ENCODE measurements at places on chromosomes 3 and 15. TPM values are rescaled to one million over a fixed set of nuclear protein-coding genes. Genes with fewer than 3 reads are reported as not detected.
A peak's percentile ranks its signal among the peaks of the same experiment; 100 is the strongest.

- no peak for DNase-seq
Observed at GRCh38 chr3:38641461-38642110, 7.9 kb downstream of the SCN5A start.

DNA sequence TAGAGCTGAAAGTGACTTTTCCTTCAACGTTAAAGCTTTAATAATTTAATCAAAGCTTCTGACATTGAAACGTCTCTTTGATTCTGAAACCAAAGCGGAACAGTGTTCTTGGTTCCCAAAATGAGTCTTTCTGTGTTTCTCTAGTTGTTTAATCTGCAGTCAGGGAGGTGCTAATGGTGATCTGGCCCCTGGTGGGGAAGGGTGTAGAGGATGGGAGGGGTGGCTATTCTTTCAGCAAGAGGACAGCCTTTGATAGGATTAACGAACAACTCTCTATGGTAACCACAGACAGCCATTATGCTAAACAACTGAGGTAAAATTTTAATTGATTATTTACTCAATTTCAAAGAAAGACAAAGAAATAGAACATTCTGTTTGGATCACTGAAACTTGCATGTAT lies 79.9 kb upstream of the CADPS start:
- no peak for DNase-seq

DNA sequence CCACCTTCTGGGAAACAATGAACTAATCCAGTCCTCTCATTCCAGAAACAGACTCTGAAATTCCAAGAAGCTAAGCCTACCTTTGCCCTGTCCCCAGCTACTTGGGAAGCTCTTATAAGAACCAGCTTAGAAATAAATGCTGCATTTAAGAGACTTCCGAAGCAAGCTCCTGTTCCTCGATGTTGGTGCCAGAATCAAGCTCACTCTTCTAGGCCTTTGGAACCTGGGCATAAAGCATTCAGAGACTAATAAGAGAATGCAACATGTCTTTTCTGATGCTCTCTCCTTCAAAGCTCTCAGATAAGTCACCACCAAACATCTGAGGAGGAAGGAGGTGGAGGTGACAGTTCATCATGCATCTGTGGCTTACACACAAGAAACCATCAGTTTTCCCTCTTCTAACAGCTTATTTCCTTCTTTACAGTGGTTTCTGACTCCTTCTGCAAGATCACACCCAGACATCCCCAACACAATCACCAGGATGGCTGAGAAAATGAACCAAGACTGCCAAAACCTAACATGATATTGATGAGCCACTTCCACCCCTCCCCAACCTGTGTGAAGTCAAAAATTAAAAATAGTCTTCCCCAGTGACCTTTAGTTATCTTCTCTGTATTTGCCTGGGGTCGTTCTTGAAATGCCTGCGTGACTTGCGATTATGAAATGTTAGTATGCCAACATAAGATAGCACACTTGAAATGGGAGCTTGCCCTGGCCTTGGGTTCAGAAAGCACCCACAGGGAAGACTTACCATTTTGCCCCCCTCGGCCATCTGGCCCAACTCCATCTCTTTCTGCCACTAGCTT lies 11.5 kb downstream of the ARHGEF3 start:
- DNase-seq, result peak; percentile 51

DNA sequence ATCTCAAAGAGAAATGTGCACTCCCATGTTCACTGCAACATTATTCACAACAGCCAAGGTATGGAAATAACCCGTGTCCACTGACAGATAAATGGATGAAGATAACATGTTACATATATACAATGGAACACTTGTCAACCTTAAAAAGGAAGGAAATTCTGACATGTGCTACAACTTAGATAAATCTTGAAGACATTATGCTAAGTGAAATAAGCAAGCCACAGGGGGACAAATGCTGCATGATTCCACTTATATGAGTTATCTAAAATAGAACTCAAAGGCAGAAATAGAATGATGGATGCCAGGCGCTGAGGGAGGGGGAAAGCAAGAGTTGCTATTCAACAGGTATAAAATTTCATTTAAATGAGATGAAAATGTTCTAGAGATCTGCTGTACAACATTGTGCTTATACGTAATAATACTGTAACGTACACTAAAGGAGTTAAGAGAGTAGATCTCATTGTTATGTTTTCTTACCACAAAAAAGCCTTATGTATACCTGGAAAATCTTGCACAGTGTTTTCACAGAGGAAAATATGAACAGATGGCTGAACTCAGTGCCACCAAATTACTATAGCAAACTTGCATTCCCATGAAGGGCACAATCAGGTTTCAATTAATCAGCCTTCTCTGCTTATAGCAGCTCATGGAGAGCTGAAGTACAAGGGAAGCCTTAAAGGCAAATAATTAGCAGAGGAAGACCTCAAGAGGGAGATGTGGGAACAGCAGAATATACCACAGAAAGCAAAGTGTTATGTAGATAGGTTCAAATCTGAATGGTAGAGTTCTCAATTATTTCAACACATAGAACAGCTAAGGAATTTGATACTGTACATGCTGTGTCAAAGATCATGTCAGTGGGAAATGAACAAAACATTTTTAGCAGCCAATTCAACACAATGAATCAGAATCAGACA lies 8.1 kb upstream of the VPS39 start:
- DNase-seq, result peak; percentile 10

GRCh38 chr3:72487946-72488737 lies 360.1 kb downstream of the SHQ1 start:
- no peak for DNase-seq

DNA sequence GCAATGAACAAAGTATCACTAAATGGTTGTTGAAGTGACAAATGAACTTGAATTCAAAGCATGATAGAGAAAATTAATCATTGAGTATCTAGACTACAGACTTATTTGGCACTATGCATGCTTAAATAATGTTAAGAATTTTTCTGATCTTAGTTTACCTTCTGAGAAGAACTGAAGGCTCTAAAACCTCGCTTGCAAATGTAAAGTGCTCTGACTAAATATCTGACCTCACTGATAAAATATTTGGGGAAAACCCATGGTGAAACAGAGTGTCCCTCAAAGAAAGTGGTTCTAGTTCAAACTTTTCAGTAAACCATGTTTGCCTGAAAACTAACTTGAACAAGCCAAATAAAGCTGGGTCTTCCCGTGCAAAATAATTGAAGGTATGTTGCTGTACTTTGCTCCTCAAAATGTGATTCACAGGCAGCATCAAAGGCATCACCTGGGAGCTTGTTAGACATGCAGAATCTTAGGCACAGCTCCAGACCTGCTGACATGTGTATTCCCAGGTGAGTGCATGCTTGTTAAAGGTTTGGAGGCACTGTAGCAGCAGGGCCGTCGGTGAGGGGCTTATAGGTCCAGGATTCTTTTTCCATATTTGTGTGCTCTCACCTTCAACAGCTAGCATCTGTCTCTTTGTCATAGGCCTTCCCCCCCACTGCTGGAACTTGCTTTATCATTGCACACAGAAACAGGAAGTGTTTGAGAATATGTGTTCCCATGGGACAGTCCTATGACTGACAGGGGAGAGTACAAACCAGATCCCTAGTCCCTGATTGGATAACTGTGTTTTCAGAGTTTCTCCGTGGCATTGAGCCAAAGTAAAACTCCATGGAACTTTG lies 524.2 kb upstream of the LMCD1 start:
- no peak for DNase-seq

- no peak for DNase-seq
Observed at GRCh38 chr15:75214293-75215096, 12.8 kb downstream of the C15orf39 start.

DNA sequence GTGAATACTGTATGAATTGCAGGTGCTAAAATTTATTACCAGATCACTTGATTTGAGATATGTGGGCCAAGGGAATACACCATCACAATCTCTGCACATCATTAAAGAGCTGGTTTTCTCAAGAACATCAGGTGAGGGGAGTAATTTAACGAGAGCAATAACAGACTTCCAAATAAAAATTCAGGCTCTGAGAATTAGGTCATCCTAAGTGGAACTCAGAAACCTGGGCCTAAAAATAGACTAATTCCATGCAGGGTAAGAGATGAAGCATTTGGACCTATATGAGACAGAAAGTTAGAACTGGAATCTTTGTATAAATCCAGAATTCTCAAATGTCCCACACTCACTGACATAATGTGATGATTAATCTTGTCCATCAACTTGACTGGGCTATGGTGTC lies 331.1 kb downstream of the ZNF621 start:
- peak; percentile 70 for DNase-seq

DNA sequence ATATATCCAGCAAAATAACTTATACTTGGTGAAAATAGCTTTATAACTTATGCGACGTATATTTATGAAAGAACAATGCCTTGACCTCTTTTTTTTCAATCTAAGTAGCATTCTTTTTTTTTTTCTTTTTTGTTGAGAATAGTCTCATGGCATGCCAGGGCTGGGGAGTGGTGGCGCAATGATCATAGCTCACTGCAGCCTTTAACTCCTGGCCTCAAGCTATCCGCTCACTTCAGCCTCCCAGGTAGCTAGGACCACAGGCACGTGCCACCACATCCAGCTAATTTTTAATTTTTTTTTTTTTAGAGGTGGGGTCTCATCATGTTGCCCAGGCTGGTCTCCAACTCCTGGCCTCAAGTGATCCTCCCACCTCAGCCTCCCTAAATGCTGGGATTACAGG lies 43.5 kb downstream of the RAB8B start:
- DNase-seq, result no peak

DNA sequence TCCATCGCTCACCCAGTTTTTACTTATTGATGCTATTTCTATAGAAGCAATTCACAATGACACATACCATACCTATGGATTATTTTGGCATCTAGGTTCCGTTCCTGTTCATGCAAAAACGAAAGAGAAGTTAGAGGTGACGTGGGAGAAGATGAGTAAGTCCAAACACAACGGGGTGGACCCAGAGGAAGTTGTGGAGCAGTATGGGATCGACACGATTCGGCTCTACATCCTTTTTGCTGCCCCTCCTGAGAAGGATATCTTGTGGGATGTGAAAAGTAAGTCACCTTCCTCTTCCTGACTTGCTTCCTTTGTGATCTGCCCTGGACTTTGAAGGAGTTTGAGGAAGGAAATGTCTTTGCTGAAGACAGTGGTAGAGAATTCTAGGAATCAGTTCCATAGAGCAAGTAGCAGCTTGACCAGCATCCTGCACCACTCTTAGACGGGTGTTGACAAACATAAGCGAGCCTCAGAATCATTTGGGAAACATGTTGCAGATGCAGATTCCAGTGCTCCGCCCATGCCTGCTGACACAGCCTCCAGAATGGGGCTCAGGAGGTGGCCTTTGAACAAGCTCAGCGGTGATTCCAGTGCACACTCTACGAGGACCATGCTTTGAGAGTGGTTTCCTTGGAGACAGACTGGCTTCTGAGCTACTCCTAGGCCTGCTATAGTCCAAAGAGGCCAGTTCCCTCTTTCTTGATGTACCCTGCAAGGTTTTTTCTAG lies 78.4 kb upstream of the LIMD1 start:
- DNase-seq, result no peak

- no peak for DNase-seq
Observed at GRCh38 chr3:98728672-98729071, 34.5 kb upstream of the ST3GAL6 start.

- no peak for DNase-seq
Observed at GRCh38 chr3:113546414-113546893, 14.1 kb downstream of the SIDT1 start.

DNA sequence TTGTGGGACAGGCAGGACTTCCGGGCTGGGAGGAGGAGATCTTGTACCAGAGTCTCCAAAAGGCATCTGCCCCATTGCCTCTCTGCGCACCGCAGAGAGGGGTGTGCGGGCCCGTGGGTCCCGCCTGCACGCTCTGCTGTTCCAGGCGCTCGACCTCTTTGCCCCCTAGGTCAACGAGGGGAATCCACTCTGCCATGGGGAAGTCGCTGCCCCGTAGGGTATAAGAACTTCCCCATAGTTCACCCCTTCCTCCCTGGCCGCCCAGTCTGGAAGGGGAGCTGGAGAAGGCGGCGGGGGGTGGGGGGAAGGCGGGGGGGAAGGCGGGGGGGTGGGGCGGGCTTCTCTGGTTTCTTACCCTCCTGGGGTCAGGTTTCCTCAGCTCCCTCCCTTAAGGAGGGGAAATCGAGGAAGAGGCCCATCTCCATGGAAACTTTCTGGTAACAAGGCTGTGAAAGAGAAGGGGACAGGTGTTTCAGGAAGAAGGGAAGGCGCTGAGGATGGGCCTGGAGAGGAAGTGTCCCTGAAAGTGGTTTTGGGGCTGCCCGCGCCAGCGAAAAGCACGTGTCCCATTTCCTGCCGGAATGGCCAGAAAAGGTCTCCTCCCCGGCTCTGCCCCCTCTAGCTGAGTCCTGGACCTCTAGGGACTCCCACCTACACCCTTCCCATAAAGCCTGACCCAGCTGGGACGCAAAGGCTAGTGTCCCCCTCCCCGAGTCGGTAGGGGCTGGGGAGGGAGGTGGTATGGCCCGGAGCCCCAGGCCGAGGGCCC lies 27.5 kb downstream of the NR1I2 start:
- no peak for DNase-seq

- peak; percentile 81 for DNase-seq
Observed at GRCh38 chr3:42019953-42020260, 58.0 kb upstream of the ULK4 start.

DNA sequence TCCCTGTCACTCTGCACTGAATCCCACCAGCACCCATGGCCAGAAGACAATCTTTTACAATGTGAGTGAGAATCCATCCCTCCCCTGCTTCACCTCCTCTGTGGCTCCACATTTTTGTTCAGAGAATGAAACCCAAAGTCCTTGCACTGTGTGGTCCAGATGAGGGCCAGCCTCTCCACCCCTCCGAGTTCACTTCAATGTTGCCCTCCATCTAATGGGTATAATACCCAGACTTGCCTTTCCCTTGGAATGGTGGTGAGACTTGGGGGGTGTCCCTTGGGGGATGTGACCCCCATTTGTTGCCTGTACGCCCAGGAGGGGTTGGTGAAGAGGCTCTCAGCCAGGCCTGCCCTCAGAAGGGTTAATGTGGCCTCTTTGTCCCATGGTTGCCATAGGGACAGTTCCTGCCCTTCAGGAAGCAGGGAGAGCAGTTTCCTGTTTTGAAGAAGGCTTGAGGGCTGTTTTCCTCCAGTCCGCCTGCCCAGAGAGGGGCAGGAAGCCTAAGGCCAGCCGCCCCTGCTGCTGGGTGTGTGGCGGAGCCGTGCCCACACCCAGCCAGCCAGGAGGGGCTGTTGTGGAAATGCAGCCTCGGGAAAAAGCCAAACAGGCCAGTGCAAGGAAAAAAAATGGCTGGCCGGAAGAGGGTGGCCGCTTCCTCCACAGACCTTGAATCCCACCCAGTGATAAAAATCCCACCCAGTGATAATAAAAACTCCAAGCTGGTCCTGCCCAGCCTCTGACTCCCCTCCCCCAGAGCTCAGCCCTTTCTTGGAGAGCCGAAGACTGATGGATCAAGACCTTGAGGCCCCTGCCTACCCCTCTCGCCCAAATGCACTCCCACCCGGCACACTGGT lies 14.6 kb upstream of the FGD5 start:
- no peak for DNase-seq

- no peak for DNase-seq
Observed at GRCh38 chr15:74291101-74292071, 55.3 kb downstream of the CCDC33 start.

IQCF5 gene
- total RNA-seq, result not detected

CEP152 gene
- 3.6 TPM for total RNA-seq

ADAMTS7 gene
- total RNA-seq, result 6.1 TPM

IREB2 gene
- 19.2 TPM for total RNA-seq

OXTR gene
- 1.1 TPM for total RNA-seq

FGD5 gene
- total RNA-seq, result 0.58 TPM
